Dermis microvascular lymphatic vessel endothelial cell (primary cell): ENCODE measurements at places on chromosomes 1 and 21.

- DNase-seq, result no peak
Observed at GRCh38 chr21:41316200-41317062, at the start of gene FAM3B. Gene FAM3B (plus strand): TSS chr21:41316801. CDS start chr21:41316880, 79 bp downstream.

- no peak for DNase-seq
Observed at GRCh38 chr1:166185526-166185925, 18.7 kb upstream of the FAM78B start.

- no peak for DNase-seq
Observed at GRCh38 chr1:248686815-248687214, 15.8 kb downstream of the OR14I1 start.

DNA sequence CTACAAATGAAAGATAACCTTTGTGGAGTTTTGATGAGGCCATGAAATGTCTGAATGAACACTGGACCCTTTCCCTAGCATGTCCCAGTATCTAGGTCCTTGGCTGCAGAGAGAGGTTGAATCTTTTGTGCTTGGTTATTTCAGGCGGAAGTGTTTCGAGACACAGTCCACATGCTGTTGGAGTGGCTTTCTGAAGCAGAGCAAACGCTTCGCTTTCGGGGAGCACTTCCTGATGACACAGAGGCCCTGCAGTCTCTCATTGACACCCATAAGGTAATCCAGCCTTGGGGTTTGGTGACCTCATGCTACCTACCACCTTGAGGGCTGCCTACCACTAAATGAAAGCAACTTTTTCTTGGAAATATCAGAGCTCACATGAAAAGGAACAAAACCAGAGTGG, 38.9 kb upstream of the BMP8A start:
- no peak for DNase-seq

DNA sequence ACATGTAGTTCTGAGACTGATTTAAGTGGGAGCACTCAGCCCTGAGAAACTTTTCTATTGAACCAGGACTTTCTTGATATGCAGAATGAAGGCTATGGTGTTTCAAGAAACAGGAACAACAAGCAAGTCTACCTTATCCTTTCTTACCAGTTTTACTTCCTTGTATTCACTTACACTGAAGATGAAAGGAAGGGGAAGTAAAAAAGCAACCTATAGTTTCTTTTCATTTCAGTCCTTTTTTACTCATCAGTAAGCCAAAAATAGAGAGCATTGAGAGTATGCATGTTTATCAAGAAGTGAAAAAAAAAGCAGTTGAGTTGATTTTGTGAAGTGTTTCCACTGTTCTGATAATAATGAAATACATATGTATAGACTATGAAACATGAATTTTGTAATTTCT, 1010.3 kb downstream of the AMY1C start:
- DNase-seq, result no peak

DNA sequence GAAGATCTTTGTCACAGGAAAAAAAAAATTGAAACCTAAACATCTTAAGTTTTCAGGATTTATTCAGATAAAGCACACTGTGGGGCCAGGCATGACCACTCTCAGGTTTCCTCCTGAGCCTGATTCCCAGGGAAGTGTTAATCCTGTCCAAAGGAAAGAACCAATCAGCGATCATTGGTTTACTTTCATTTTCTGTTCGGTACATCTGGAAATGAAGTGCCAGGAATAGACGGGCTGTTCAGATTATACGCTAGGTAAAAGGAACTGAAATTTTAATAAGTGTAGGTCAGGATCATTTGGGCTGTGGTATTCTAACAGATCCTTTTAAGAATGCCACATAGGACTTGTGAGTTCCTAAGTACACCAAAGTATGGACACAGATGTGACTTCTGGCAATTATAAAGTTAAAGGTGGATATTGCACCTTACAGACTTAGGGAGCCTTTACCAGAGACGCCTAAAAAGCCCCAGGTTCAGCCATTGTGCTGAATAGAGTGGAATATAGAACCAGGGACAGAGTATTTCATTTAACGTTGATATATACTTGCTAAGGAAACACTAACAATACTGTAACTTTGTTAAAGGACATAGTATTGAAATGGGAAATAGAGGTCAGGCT, 9.3 kb upstream of the CACYBP start:
- DNase-seq, result peak; percentile 77

DNA sequence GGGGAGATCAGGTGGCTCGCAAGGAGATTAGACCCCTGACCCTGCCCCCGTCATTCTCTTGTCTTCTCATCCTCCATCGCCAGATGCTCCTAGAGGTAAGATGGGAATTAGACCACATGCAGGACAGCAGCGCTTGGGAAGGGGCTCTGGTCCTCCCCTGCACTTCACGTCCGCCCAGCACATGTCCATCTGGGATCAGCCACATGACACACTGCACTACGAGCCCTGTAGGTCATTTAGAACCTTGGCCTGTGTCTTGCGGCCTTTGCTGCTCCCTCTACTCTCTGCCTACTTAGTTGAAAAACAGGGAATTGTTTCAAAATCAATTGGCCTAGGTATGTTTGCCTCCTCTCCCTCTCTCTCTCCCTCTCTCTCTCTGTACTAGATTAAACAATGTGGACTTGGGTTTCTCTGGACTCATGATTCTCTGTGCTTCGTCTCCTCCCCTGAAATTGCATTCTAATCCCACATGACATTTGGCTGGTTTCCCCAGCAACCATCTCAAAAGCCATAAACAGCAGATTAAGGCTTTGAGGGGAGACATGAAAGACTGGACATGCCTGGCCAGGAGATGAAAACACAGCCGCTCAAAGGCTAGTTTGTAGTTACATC, 3.8 kb upstream of the NCMAP start:
- DNase-seq, result no peak

- no peak for DNase-seq
Observed at GRCh38 chr1:151344291-151344690, 2.8 kb downstream of the RFX5 start.

- no peak for DNase-seq
Observed at GRCh38 chr21:46179708-46180078, 4.6 kb downstream of the SPATC1L start.

- DNase-seq, result no peak
Observed at GRCh38 chr1:46220808-46221207, 17.7 kb downstream of the LURAP1 start.

GRCh38 chr1:55480029-55480795, 265.0 kb upstream of the USP24 start:
- DNase-seq, result no peak

- no peak for DNase-seq
Observed at GRCh38 chr1:48013270-48013669, 16.1 kb upstream of the TRABD2B start.

GRCh38 chr1:2335721-2336455, 55.5 kb downstream of the MORN1 start:
- no peak for DNase-seq

DNA sequence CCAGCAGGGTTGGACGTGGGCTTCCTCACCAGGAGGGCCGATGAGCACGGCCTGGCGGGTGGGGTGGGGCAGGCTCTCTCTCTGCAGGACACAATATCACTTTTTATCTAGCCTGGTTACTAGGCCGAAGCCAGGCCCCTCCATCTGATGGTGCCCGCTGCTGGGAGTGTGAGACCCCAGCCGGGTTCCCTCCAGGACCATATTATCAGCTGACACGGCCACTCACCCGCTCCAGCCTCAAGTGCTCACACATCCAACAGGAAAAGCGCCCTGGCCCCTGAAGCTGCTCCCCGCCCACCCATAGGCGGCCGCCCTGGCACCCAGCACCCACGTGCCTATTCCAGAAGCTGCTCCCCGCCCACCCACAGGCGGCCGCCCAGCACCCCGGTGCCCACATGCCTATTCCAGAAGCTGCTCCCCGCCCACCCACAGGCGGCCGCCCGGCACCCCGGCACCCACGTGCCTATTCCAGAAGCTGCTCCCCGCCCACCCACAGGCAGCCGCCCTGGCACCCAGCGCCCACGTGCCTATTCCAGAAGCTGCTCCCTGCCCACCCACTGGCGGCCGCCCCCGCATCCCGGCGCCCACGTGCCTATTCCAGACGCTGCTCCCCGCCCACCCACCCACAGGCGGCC, 5.0 kb downstream of the SLC19A1 start:
- DNase-seq, result no peak

DNA sequence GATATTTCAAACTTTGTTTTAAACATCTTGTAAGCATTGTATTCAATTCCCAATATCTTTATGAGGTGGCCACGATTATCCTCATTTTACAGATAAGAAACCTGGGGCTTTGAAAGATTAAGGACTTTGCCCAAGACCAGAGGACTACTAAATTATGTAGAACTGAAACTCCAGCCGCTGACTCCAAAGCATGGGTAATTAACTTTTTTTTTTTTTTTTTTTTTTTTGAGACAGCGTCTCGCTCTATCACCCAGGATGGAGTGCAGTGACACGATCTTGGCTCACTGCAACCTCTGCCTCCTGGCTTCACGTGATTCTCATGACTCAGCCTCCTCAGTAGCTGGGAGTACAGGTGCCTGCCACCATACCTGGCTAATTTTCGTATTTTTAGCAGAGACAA, 68.7 kb downstream of the ALG14 start:
- no peak for DNase-seq

GRCh38 chr1:117581391-117581943, 24.4 kb upstream of the TENT5C start:
- DNase-seq, result no peak

DNA sequence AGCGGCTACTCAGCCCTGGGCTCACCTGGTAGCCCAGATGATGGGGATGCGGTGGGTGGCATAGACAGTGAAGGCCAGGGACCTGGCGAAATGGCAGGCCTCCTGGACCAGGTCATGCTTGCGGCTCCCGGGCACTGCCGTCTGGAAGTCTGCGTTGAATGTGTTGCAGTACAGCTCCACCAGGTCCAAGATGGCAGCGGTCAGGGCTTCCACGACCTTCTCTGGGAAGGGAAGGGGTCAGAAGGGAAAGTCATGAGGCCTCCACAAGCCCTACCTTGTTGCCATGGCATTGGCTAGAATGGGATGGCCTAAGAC, 38.8 kb downstream of the PIK3C2B start:
- DNase-seq, result no peak

DNA sequence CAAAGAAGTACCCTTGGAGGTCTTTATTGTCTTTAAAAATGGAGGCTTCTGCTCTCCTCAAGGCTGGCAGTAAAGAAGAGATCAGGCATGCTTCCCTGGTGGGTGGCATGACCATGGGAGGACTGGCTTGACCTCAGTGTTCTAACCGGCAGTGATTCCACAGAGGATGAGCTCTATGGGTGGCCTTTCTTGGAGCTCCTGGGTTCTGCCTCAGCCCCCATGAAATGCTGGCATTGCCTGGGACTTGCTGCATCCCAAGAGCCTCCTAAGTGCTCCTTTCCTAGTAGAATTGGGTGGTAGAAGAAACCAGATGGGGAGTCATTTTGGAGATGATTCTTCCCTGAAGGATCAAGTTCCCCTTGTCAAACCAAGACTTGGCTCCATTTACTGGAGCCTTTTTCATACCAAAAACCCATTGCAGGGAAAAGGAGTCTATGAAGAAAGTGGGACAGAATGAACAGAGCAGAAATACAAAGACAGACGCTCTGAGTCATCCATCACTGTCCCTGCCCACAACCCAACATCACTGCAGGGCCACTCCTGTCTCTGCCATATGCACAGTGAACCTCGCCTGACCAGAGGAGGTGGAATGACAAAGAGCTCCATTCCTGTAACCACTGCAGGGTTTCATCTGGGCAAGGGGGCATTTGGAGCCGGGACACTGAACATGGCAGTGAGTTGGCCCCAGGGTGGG, 42.4 kb downstream of the RIMS3 start:
- no peak for DNase-seq

- peak; percentile 80 for DNase-seq
Observed at GRCh38 chr1:40736085-40736531, 44.6 kb downstream of the NFYC start.
